ENCODE measurements at places on chromosomes 1 and 21.

DNA sequence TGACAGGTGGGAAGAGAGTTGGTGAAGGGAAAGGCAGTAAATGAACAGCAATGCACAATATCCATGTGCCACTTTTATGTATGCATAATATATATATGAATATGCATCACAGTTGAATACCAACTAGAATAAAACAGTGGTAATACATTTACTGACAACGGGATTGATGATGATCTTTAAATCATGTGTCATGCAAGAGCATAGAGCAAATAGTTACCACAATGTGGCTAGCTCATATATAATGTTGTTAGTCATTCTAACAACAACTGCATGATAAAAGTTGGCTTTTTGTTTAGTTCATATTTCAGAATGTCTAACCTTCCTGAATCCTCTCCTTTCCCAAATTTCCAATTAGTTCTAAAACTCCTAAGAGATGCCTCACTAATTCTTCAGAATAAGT, 46.4 kb downstream of the GORAB start:
- DNase-seq, result peak; percentile 48

GRCh38 chr1:101507547-101507971, 270.7 kb downstream of the S1PR1 start:
- peak; percentile 14 for DNase-seq

DNA sequence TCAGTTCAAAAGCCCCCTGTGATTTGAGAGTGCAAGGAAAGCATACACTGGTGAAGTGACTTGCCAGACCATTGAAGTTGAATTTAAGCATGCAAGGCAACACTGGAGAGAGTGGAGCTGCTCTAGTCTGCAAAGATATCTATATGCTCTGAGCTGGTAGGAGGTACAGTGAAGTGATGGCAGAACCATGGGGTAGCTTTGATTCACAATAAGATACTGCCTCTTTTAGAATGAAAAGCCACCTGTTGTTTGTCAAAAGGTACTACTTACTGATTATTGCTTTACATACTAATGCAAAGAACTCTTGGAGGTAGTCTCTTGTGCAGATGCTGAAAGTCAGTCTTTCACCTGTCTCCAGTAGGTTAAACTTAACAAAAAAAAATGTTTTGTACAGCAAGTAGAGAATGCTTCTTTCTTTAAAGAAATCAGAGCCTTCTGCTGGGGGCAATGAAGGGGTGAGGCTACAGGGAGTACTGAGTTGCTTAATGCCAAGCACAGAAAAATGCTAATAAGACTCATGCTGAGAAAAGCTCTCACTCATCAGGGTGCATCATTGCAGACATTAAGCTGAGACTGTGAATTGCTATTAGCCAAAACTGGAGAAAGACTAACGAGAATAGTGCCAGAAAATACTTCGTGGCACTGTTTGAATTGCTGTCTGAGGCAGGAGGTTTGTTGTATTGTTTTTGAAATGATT, 1150.5 kb upstream of the TMPRSS15 start:
- DNase-seq, result no peak

DNA sequence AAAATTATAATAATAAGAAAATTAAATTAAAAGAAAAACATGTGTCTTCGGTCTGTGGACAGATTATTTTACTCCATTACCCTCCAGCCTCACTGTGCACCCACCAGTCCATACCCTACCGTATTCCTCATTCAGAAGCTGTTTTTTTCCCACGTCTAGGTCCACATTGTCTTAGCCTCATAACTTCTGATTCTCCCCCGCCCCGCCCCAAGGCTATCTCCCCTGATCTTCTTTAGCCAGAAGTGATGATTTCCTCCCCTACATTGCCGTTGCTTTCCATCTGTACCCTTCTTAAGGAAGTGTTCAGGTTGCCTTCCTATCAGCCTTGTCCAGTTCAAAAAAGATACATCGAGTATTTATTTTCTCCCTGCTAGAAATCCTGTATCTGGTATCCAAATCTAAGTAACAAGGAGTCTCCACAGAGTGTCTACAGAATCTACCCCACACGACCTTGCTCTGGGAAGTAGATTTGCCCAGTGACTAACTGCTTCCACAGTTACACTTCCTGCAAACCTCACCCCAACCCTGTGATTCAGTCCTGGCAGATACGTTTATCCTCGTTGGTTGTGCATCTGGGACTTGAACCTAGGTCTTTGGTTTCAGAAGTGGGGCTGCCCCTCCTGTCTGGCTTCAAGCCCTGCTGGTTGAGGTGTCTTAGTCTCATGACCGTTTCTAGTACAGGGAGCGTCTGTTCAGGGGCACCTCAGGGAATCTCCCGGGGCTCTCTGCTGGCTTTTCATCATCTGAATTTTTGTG, 470.2 kb downstream of the CAMTA1 start:
- DNase-seq, result peak; percentile 45

GRCh38 chr1:41349361-41350054, 11.7 kb upstream of the FOXO6 start:
- no peak for DNase-seq

DNA sequence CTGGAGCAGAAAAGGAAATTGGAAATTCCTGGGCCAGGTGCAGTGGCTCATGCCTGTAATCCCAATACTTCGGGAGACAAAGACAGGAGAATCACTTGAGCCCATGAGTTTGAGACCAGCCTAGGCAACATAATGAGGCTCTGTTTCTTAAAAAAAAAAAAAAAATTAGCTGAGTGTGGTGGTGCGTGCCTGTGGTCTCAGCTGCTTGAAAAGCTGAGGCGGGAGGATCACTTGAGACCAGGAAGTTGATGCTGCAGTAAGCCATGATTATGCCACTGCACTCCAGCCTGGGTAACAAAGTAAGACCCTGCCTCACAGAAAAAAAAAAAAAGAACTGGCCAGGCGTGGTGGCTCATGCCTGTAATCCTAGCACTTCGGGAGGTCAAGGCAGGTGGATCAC, 56.7 kb downstream of the SRSF11 start:
- no peak for DNase-seq

GRCh38 chr1:164880199-164880598, 321.2 kb downstream of the PBX1 start:
- no peak for DNase-seq

DNA sequence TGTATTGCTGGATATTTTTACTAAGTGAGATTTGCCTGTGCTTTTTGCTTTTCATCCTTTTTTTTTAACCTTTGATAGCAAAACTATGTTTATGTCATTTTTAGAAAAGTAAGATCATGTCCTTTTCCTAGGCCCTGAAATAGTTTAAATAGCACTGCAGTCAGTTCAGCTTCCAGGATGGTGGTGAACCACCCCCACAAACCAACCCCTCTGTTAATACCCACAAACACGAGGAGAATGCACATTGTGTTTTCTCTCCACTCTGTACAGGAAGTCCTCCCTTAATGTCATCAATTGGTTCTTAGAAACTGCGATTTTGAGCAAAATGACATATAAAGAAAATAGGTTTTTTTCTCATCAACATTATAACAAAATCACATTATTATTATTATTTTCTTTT, 117.7 kb upstream of the DSCAM start:
- DNase-seq, result peak; percentile 69

GRCh38 chr1:16484931-16485330, 29.2 kb downstream of the RNU1-1 start:
- DNase-seq, result no peak

DNA sequence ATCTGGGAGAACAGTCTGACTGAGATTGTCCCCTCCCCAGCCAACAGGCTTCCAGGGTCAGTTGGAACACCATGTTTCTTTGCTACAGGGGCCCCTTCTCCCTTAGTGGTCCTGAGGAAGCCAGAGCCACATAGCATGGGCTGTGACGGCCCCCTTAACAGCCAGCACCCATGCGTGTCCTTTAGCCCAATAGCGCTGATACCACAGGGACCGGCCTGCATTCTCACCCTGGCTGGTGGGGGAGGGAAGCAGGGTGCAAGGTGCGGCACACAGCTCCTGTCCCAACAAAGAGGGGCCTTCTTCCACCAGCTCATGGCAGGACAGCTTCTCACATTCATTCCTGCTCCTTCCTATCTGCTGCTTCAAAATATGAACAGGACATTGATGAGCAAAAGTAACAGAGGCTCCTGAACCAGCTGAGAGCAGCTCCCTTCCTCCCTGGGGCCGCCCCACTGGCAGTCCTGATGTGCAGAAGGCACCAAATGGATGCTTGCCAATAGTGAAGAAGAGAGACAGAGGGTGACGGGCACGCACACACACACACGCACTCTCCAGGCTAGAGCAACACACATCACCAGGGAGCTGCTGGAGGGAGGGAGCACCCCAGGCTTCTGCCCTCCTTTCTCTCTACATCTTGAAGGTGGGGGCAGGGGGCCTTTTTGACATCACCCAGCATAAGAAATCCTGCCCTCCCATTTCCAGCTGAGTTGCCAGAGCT, 99.4 kb downstream of the CRYAA start:
- no peak for DNase-seq

DNA sequence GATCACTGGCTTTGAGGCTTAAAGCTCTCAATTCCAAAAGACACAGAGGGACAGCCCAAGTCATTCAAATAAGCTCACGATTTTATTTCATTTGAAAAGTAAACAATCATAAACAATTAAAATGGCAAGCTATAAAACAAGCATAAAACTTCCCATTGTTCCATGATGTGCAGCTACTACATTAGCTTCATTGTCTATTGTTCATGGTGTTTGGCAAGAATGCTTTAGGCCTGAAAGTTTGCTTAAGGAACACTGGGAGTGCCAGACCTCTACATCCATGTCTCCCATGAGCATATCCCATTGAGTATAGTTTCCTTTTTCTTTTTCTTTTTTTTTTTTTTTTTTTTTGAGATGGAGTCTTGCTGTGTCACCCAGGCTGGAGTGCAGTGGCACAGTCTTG, 286.1 kb upstream of the ESRRG start:
- no peak for DNase-seq

GRCh38 chr1:197464044-197464443, 196.0 kb downstream of the CRB1 start:
- peak; percentile 93 for DNase-seq

- peak; percentile 49 for DNase-seq
These were observed 135.2 kb upstream of the COL11A1 start for GRCh38 chr1:103243481-103243880.

- DNase-seq, result no peak
These were observed 26.5 kb downstream of the ACTA1 start for GRCh38 chr1:229407206-229408026.

DNA sequence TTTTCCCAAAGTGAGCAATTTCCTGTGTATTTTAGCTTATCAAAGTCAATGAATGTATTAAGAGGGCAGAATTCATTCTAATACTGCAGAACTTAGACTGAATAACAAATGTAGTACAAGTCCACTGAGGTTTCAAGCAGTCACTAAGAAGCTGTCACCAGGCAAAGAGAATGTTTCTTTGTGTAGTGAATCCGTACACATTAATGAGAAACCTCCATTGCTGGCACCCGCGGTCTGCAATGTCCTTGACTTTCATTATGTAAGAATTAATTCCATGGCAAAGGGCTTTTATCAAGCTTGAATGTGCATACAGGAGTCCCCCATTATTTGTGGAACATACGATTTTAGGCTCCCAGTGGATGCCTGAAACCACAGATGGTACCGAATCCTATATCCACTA, 719.5 kb upstream of the TMPRSS15 start:
- no peak for DNase-seq
